ENCODE measurements at places on chromosomes 11 and 22.

DNA sequence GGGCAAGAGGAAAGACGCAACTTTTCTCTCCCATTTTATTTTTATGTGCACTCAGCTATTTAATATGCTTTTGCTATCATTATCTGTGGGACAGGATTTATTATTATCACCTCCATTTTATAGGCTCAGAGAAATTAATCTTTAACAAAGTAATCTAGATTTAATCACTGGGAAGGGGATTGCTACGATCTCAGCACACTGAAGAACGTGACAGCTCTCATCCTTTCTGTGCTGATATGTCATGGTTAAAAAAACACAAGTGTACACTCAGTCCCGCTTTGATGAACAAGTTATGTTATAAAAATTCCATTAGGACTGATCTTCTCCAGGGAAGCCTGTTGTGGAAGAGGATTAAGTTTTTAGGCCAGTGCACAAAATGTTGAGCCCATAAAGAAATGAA is 37.6 kb downstream of the CYB5R2 start:
- no peak for DNase-seq

DNA sequence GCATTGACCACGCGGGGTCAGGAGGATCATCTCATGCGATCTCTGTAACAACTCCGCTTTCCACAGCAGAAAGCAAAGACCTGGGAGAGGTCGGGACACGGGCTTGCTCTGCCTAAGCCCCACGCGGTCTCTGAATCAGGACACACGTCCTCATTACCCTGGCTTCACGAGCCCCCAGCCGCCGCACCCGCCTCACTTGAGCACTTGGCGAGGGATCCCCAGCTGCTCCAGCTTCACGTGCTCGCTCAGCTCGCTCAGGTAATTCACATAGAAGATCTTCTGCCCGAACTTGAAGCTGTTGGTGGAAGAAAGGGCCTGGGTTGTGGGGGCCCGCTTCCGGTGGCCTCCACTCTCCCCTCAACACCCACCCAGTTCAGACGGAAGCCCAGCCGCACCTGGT is 19.6 kb downstream of the ARHGAP1 start:
- no peak for DNase-seq

- DNase-seq, result no peak
Measured at GRCh38 chr11:123561431-123561800, 93.0 kb downstream of the SCN3B start.

GRCh38 chr11:131217313-131218310 is 152.8 kb upstream of the NTM start:
- no peak for DNase-seq

DNA sequence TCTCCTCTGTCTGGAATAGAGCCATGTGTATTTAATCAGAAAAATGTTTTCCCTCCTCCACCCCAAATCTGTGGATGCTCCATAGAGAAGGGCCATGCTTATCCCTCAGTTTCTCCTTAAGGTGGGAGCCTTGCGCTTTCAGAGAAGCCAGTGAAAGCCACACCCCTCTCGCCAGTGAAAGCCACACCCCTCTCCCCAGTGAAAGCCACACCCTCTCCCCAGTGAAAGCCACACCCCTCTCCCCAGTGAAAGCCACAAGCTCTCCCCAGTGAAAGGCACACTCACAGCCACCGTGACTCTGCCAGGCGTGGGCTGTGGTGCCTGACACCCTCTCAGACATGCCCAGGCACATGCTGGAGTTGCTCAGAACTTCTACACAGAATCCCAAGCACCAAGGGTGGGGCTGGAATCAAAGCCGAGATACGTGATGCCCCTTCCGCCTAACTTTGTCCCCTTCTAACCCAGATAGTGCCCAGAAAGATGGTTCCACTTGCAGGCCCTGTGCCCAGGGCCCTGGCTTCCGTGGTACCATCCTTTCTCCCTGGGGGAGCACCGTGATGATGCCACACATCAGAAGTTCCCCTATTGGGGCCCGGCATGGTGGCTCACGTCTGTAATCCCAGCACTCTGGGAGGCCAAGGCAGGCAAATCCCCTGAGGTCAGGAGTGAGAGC is 16.5 kb upstream of the PRR5 start:
- DNase-seq, result no peak

- DNase-seq, result no peak
Measured at GRCh38 chr11:78261367-78261766, 72.6 kb downstream of the USP35 start.

Measured in ascending aorta (tissue), 2 donors.